ENCODE measurements at places on chromosomes 3 and 15.

DNA sequence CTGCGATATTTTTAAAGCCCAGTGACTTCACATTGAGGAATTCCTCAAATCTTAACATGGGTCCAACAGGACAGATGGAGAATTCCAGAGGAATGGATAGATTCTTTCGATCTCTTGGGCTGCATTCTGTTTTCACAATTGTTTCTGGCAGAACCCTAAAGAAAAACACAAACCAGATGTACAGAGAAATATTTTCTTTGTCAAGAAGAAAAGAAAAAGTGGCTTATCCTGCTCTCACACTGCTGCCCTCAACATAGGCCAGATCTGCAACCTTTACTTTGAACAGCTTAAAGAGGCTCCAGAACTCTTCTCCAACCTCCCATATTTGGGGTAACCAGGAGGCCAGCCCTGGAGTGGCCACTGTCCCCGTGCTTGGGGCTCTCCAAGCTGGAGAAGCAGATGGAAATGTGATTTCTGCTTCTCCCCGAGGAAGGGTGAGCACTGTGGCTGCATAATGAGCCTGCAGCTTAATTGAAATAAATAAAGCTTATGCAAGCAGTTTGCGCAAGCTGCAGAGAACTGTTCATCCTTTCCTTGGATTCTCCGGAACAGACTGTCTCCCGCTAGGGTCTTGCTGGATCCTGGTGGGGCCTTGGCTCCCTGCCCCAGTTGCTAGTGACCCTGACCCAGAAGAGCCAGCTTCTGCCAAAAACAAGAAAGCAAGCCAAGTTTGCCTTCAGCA, 453.2 kb upstream of the PROK2 start:
- no peak for DNase-seq

DNA sequence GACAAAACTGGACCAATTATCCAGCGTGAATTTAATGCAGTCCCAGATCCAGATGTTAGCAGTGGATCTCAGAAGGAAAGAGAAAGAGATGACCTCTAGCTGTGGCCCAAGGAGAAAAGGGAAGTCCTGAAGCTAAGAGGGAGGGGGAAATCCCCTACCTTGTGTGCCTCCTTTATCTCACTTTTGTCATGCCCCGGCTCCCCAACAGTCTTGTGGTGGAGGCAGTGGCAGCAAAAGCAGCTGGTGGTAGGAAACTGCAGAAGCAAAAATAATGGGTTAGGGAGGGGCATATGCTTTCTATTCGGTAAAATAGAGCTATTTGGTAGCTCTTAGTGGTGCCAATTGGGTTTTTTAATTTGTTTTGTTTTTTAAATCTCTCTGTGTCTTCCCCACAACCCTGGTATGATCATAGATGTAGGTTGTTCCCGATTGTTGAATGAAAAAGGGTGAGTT, 56.5 kb downstream of the MCTP2 start:
- no peak for DNase-seq

DNA sequence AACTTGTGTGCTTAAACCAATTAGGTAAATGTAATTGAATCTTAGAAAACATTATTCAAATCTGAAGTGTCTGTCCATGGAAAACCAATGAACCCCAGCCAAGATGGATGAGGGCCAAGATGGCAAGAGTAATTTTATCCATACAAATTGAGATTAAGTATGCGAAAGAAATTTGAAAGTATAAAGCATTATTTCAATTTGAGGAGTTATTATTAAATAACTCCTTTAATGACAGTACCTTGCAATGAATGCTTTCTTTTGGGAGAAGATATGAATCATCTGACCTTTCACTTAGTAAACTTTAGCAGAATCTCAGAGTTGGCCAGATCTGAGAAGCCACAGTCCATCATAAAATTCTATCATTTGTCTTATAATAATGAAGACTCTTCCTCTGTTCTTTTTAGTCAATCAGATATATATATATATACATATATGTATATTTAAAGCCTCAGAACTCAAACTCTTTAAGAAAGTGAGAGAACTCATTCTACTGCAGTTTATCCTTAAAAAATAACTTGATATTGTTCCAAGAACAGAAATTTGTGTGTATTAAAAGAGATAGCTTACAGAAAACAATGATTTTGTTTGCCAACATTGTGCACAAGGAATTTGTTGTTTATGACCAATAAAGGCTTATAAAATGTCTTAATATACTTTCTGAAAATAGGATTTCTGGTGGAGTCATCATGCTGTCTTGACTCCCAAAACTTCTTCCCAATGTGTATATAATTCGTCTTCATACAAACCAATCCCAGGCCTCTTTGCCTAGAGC, 434.8 kb upstream of the THBS1 start:
- DNase-seq, result no peak

DNA sequence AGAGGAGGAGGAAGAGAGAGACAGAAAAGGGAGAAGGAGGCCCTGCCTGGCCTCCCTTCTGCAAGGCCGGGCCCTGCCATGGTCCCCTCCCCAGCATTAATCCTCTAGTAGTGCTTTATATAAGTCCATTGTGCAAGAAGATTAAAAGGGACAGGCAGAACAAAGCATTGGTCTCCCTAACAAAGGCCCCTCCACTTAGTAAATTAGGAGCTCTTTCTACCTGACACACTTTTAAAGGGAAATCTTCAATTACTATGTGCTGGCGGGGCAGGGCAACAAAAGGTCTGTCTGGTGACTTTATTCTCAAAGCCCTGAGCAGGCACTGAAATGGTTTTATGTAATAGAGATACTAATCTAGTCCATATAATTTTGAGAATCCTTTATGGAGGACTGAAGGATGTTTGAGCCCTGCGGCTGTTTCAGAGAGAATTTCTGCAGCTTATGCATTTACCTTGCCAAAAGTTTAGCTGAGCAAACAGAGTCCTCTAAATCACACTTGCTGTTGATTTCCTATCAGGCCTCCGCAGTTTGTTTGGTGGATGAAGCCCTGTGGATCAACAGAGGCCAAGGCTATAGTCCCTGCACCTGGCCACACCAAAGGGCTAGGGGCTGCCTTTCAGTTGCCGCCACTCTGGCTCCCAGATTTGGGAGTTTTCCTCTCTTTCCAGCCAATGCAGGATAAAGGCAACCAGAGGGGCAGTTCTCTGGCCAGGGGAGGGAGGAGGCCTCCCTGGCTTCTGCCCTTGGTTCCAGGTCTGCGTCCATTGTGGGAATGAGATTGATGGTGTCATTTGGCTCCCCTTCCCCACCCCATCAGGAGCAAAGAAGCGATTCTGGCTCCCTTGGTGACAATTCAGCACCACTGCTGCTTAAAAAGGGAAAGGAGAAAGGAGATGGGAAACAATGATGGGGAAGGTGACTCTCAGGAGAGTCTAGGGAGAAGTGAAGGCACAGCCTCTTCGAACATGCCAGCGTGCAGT, 148.0 kb downstream of the MEGF11 start:
- DNase-seq, result no peak

GRCh38 chr15:42933886-42934667, 13.5 kb upstream of the TTBK2 start:
- DNase-seq, result no peak

- DNase-seq, result no peak
These were observed 69.7 kb downstream of the UBE2E2 start for GRCh38 chr3:23272820-23273219.

DNA sequence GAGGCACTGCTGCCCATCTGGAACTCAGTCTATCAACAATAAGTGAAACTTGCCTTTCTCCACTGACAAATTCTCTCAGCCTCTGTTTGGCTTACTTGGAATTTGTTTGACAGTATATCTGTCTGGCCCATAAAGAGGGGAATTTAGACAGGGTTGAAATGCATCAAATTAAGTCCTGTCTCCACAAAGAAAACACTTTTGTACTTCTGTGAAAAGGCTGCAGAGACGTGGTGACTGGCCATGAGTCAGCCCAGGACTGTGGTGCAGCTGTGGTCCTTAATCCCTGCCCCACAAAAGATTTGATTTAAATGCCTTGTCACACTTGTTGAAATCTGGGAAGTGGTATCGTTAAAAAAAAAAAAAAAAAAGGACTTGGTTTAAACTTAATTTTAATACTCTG, 47.5 kb downstream of the RYR3 start:
- DNase-seq, result no peak

DNA sequence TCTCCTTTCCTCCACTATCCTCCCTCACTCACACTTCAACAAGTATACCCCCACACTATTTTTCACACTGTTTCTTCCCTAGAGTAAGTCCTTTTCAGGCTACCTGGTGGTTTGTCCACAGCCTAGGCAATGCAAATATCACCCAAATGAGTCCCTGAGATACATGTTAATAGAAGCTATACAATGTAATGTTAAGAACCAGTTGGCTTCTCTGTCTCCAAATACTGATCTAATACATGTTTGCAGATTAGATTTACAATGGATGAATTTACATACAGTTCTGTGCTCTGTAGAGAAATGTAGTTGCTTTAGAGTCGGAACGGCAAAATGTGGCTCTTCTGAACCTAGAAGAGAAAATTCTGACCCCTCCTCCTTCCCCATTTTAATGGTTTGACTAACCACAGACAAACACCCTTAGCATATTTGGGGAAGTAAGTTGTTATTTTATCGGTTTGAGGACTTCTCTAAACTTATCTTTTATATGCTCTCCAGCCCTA, 63.6 kb upstream of the MBNL1 start:
- DNase-seq, result no peak

GRCh38 chr3:10974131-10974530, 18.4 kb upstream of the SLC6A1 start:
- DNase-seq, result no peak

GRCh38 chr3:66822186-66823008, 175.7 kb upstream of the KBTBD8 start:
- no peak for DNase-seq

DNA sequence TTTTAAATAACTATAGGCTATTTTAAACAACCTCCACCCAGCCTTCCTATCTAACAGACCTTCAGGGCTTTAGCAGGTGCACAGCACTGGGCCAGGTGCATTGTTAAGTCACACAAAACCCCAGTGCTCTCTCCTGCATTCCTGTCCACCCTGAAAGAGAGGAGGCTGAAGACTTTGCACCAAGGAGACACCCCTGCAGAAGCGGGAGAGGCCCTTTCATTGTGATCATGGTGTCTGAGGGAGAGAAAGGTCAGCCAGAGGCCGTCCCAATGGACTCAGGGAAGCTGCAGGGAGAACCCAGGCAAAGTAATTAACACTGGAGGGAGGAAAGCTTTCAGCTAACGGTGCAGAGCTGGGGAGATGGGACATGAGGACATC, 5.2 kb downstream of the LRIG1 start:
- DNase-seq, result no peak

DNA sequence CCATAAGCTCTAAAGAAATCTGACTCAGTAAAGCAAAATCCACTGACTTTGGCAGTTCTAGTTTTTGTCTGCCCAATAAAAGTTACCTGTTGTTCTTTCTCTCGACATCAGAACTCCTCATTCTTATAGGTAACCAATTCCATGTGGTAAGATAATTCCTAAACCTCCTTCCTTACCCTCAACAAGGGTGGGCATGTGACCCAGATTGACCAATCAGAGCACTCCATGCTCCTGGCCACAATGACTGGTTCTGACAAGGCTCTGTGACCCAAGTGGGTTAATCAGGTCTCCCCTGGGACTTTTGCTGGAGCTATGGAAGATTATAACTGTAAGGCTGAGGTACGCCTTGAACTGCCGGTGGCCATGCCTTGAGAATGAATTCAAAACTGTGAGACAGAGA, 31.7 kb downstream of the LINS1 start:
- DNase-seq, result no peak

DNA sequence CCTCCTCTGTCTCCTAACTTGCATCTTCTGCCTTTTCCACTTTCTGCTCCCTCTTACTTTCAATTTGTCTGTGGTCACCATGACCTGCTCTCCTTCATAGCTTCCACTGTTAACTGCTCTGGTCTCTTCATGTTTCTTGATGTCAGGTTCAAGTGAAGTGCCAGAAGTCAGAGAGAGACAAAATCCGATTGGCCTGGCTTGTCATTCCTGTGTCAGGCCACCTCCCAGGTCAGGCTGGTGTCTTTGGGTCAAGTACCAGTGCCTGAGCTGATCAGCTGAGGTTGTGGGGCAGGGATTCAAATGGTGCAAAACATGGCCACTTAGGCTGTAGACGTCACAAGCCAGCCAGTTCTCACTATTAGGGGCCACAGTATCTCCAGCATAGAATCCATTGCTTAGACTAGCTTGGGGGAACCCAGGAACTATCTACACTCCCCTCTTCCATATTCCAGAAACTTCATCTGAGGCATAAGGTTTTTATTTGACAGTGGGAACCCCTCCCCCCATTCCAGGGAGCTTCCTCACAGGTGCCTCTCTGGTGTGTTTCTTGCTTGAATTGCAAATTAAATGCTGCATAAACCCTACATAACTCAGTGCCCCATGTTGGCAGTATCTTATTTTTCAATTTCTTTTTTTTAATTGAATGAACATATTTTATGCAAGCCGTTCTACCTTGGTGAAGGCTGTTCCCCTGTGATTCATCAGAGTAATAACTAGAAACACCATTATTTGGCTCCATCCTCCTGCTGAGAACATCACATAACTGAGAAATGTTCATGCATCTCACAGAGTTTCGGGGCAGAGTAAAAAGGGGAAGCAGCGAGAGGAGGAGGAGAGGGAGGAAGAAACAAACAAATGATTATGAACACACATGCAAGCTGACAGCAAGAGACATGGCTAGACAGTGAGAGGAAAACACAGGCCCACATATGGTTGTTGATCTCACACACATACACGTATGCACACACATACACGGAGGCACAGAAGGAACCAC, 175.8 kb downstream of the TLE3 start:
- no peak for DNase-seq

DNA sequence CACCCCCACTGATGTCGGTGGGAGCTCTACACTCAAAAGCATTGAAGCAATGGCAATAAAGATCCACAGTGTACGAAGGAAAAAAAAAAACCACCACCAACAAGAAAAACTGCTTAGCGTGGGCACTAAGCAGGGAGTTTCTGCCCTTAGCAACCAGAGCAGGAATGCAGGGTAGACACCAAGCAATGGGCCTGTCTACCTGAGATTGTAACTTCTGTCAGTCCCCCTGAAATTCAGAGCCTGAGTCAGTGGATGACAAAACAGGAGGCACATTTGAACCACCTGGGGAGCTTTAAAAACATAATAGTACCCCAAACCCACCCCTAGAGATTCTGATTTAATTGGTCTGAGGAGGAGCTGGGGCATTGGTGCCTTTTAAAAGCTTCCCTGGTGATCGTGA, 275.2 kb downstream of the SATB1 start:
- no peak for DNase-seq

DNA sequence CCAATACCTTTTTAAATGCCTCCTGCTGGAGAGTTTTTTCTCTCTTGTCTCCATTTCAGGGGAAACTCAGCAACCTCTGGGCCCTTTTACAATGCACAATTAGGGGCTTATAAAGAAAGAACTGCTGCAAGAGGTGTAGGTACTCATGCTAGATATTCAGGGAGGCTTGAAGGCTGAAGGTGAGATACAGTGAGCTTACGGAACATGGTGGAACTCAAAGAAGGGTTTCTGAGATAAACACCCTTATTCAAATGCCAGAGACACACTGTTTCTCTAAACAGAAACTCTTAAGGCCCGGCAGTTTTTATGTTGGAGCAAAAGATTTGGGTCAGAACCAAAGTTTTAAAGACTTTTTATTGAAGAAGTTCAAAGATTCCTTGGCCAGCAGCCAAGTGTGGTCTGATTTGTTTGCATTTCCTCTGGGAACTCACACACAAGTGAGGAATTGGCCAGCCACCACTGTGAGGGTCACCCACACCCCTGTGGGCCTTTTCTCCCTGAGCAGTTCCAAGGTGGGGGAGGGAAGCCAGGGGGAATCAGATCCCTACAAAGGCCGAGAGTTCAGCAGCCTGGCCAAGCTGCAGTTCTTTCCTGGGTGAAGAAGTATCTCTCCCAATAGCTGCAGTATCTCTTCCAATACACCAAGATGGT, 47.8 kb downstream of the TNFAIP8L3 start:
- peak; percentile 61 for DNase-seq

- DNase-seq, result no peak
These were observed 292.5 kb downstream of the MCTP2 start for GRCh38 chr15:94523873-94524272.

GRCh38 chr3:11591002-11591355, 52.7 kb downstream of the VGLL4 start:
- DNase-seq, result no peak

Data from anterior cingulate cortex (tissue), 58 donors.